ENCODE measurements at places on chromosomes 3 and 15.

DNA sequence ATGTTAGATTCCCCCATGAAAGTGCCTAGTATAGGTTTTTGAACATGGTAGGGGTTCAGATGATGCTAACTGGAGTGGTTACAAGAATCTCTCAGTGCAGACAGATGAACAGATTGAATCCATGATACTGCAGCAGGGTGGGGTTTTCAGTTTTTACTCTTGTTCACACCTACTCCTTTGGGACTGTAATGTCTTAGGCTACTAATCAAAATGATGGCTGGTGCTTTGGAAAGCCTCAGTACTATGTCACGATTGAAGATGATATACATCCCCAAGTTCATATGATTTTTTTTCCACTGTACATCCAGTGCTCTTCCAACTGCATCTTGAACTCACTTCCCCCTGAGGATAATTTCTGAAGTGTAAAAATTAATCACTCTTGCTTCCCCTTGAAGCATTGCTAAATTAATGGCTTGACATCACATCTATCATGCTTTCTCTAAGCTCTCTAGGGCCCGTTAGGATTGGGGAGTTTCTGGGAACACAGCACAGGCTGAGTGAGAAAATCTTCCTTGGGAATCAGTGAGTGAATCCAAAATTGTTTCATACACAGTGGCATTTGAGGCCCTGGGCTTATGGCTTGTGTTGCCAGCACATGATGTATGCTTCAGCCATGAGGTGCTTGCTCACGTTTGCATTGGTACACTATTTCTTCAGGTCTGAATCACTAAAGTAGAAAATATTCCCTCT lies 115.0 kb upstream of the TPRG1 start:
- DNase-seq = no peak

- DNase-seq = no peak
Observed at GRCh38 chr3:188904670-188905069, 267.1 kb upstream of the TPRG1 start.

- DNase-seq = no peak
Observed at GRCh38 chr3:117499189-117499870, 789.8 kb downstream of the TUSC7 start.

- DNase-seq = no peak
Observed at GRCh38 chr3:159620873-159621272, 367.8 kb upstream of the IL12A start.

- no peak for DNase-seq
Observed at GRCh38 chr15:62962101-62962995, 80.2 kb upstream of the TPM1 start.

GRCh38 chr15:33693166-33693800 lies 275.0 kb upstream of the CHRM5 start:
- no peak for DNase-seq

GRCh38 chr3:72165317-72165716 lies 380.4 kb upstream of the PROK2 start:
- DNase-seq = no peak

GRCh38 chr15:49320351-49320750 lies 102.7 kb upstream of the FGF7 start:
- no peak for DNase-seq

DNA sequence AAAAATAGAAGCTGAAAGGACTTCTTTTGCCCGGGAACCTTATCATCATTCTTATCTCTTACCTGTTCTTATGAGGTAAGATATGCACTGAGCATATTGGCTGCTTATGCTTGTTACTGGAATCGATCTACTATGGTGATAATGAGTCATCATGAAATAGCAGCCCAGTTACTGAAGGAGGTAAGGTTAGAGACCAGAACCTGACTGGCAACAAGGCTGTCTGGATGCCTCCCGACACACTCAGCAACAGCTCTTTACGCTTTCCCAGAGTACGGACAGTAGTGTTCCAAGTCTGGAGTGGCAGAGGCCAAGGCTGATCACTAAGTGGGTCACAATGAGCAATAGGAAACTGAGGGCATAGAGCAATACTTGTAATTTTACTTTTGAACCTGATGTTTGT lies 314.1 kb downstream of the NLGN1 start:
- no peak for DNase-seq

DNA sequence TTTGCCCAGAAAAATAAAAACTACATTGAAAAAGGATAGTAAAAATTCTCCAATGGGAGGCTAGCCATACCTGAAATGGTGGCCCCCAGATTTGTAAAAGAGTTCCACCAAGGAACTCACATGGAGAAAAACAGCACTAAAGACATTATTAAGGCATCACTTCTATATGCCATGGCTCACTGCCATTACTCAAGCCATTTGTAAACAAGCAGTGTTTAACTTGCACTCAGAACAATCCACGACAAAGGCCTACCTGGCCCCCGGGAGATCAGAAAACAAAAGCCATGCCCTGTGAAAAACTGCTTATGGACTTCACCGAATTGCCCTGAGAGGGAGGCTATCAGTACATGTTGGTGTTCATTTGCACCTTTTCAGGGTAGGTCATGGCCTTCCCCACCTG lies 19.6 kb downstream of the CCR8 start:
- DNase-seq = no peak

- no peak for DNase-seq
Observed at GRCh38 chr3:33833408-33834095, 35.1 kb downstream of the PDCD6IP start.

GRCh38 chr3:112818289-112818688 lies 28.4 kb downstream of the CD200R1L start:
- DNase-seq = no peak

DNA sequence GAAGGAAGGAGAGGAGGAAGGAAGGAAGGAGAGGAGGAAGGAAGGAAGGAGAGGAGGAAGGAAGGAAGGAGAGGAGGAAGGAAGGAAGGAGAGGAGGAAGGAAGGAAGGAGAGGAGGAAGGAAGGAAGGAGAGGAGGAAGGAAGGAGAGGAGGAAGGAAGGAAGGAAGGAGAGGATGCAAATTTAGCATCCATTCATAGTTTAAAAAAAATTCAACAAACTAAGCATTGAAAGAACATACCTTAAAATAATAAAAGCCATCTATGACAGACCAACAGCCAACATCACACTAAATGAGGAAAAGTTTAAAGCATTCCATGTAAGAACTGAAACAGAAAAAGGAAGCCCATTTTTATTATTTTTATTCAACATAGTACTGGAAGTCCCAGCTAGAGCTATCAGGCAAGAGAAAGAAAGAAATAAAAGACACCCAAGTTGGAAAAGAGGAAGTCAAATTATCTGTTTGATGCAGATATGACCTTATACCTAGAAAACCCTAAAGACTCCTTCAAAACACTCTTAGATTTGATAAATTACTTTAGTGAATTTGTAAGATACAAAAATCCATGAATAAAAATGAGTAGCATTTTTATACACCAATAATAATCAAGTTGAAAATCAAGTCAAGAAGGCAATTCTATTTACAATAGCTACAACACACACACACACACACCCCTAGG lies 52.2 kb upstream of the FXR1 start:
- no peak for DNase-seq

- DNase-seq = no peak
Observed at GRCh38 chr3:185807445-185808068, 17.3 kb downstream of the IGF2BP2 start.

DNA sequence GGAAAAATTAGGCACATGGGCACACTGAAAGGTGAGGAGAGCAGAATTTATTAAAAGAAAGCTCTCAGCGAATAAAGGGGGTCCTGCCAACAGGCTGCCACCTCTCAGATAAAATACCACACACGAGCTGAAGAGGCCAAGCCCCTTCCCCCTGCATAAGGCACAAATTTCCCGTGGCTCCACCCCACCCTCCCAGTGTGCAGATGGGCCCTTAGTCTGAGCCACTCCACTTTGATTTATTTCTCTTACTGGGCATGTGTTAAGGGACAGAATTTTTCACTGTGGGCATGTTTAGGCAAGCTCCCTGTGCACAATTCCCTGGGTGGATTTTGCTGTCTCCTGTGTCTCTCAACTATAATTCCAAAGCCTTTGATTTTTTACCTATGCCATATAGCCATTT lies 409.8 kb downstream of the TBL1XR1 start:
- no peak for DNase-seq

- DNase-seq = no peak
Observed at GRCh38 chr15:65376767-65377104, 1.1 kb downstream of the IGDCC3 start.

DNA sequence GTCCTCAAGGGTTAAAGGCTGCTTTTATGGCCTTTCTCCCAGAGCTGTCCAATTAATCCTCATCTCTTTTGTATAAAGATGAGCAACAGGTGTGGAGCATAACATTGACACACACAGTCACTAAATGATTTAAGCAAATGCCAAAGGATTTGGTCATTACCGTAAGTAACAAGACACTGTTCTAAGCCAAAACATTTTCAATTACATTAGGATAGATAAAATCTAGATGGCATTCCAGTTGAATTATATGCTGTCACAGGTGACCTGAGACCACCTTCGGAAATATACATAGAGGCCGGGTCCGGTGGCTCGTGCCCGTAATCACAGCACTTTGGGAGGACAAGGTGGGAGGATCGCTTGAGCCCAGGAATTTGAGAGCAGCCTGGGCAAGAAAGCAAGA lies 105.3 kb upstream of the UBE3A start:
- no peak for DNase-seq

DNA sequence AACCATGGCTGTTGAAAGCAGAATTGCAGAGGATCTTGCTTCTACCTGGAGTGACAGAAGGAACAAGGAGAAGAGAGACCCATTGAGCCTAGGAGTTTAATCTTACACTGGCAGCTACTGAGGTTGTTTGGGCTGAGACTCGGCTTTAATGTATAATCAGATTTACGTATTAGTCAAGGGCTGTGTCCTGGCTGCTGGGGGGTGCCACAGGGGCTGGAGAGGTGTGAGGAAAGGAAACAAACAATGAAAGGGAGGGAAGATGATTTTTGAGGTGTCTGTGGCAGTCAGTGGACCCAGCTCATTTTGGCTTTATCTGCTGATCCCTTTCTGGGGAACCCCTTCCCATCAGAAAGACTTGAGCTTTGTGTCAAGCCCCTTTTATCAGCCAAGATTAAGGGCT lies 95.7 kb downstream of the PRICKLE2 start:
- no peak for DNase-seq

Data from activated CD8-positive, alpha-beta memory T cell treated with anti-CD3 and anti-CD28 coated beads for 4 hours (primary cell).